Breast epithelium (tissue), 4 donors: ENCODE measurements at places on chromosomes 7 and 10. TPM values are rescaled to one million over a fixed set of nuclear protein-coding genes. Genes with fewer than 3 reads are reported as not detected.

Gene TEX47
- not detected for total RNA-seq

Gene PTPN20
- total RNA-seq: 14.8 TPM

Gene MOGAT3
- 2.6 TPM for total RNA-seq

Gene AVPI1
- total RNA-seq: 39.0 TPM

Gene IRF5
- 4.6 TPM for total RNA-seq

Gene PILRA
- 7.9 TPM for total RNA-seq

DNA sequence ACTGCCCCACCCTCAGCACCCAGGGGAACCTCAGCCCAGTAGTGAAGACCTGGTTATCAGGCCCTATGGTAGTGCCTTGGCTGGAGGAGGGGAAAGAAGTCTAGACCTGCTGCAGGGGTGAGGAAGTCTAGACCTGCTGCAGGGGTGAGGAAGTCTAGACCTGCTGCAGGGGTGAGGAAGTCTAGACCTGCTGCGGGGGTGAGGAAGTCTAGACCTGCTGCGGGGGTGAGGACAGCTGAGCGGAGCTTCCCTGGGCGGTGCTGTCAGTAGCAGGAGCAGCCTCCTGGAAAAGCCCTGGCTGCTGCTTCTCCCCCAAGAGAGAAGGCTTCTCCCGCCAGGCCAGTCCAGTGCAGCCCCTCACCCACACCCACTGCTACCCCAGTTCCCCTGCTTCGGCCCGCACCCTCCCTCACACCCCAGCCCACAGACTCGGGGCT, 6.3 kb downstream of the NOS3 start:
- peaks cover 12% of the 10 kb centered on the region for H3K27me3 ChIP-seq
- H3K36me3 ChIP-seq: no peaks in the 10 kb centered on the region
- DNase-seq: no peak
- H3K4me1 ChIP-seq: no peaks in the 10 kb centered on the region
- no peak overlapping the region for H3K27ac ChIP-seq
- peak overlapping the region; percentile 19 for H3K4me3 ChIP-seq

DNA sequence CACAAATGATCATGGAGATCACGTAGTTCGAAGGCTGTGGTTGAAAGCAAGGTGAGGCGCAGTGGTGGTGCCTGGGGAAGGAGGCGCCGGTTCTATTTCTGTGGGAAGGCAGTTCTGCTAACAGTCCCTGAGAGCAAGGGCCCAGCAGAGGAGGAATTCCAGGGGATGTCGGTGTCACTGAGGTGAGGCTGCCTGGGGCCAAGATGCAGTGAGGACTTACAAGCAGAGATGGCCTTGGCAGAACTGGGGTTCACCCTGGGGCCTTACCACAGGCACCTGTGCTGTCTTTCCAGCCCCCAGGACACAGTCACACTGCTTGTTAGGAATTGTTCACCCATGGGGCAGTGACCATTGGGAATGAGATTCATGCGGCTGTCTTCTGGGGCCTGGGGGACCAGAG, 26.7 kb downstream of the GBX1 start:
- no peak overlapping the region for H3K4me3 ChIP-seq
- peaks cover 9% of the 10 kb centered on the region for H3K36me3 ChIP-seq

- no peak overlapping the region for H3K4me3 ChIP-seq
- DNase-seq: no peak
Measured at GRCh38 chr7:124412531-124412930, 353.1 kb downstream of the GPR37 start.

GRCh38 chr7:132433301-132433700, 143.0 kb downstream of the PLXNA4 start:
- no peaks in the 10 kb centered on the region for H3K36me3 ChIP-seq
- H3K27ac ChIP-seq: no peak overlapping the region
- no peaks in the 10 kb centered on the region for H3K4me1 ChIP-seq
- H3K4me3 ChIP-seq: no peak overlapping the region

- H3K27ac ChIP-seq: no peak overlapping the region
- no peak for DNase-seq
- H3K4me1 ChIP-seq: no peaks in the 10 kb centered on the region
- no peaks in the 10 kb centered on the region for H3K36me3 ChIP-seq
Measured at GRCh38 chr7:77550586-77550985, 13.5 kb downstream of the PTPN12 start.

DNA sequence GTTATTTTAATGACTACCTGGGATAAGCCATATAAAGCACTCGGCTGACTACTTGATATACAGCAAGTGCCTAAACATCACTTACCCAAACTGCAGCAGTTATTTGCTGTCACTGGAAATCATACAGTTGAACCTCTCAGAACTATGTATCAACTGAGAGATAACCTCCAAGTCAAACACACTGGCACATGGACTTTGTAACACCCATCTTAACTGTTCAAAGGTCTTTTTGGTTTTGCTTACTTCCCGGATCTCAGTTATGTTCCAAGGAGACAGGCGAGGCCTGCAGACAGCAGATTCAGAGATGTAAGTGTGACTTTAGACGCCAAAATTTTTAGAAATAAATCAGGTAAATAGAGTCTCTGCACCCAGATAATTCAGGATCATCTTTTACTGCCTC, 34.6 kb upstream of the DAGLB start:
- H3K36me3 ChIP-seq: no peaks in the 10 kb centered on the region
- no peak overlapping the region for H3K27ac ChIP-seq
- no peaks in the 10 kb centered on the region for H3K4me1 ChIP-seq
- H3K4me3 ChIP-seq: peak overlapping the region; percentile 96
- no peaks in the 10 kb centered on the region for H3K27me3 ChIP-seq

- no peaks in the 10 kb centered on the region for H3K27me3 ChIP-seq
- no peak for DNase-seq
- H3K4me3 ChIP-seq: no peak overlapping the region
- no peak overlapping the region for H3K27ac ChIP-seq
Measured at GRCh38 chr7:117087639-117088396, 134.5 kb downstream of the ST7 start.

DNA sequence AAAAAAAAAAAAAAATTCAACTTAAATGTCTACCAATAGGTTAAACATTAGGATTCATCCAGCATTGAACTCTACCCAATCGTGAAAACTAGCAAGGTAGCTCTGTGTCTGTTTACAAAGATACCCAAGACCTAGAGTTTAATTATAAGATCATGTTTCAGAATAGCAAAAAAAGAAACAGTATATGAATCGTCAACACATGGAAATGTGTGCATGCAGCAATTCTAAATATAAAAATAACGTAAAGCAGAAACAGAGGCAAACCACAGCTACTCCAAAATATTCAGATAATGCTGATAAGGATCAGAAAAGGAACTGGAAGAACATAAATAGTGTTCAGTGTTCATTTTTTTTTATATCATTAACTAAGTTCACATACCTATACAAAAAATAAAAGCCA, 68.7 kb downstream of the AFAP1L2 start:
- H3K4me3 ChIP-seq: no peak overlapping the region
- peaks cover 8% of the 10 kb centered on the region for H3K4me1 ChIP-seq
- no peaks in the 10 kb centered on the region for H3K27me3 ChIP-seq
- DNase-seq: no peak
- no peak overlapping the region for H3K27ac ChIP-seq
- no peaks in the 10 kb centered on the region for H3K36me3 ChIP-seq

GRCh38 chr10:100345570-100346330, 1.3 kb upstream of the SCD start:
- H3K36me3 ChIP-seq: no peaks in the 10 kb centered on the region
- H3K4me3 ChIP-seq: peak overlapping the region; percentile 84
- H3K27me3 ChIP-seq: no peaks in the 10 kb centered on the region
- no peak overlapping the region for H3K27ac ChIP-seq

DNA sequence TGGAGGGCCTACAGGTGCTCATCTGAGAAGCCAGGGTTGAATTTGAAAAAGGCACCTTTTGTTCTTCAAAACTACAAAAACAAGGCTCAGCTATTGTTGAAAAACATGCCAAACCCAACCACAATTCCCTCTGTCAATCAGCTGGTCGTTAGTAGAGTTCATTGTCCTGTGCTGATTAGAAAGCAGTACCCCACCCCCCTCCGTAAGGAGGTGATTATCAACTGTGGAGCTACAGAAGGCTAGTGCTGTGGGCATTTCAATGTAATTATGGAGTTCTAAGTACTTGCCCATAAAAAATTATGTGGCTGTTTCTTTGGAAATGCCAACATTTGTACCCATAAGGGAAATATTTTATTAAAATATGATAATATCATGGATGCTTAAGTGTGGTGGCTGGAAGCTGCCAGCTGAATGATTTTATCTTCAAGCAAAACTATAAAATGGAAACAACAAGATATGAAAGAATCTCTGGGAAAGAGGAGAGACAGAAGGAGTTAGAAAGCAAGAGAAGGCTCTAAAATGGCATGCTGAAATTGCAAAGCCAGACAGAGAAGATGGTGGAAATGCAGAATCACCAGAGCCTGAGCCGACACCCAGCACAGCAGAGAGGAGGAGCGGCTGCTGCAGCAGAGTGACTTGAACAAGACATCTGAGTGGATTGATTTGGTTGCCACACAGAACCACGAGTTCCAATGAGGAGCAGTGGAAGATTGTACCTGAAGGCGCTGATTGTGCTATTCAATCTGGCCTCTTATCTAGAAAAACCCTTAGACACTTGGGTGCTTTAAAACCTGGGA, 179.5 kb upstream of the LRGUK start:
- no peaks in the 10 kb centered on the region for H3K36me3 ChIP-seq
- H3K4me3 ChIP-seq: no peak overlapping the region
- H3K27me3 ChIP-seq: no peaks in the 10 kb centered on the region
- H3K4me1 ChIP-seq: no peaks in the 10 kb centered on the region
- no peak overlapping the region for H3K27ac ChIP-seq

GRCh38 chr10:17003651-17004286, 125.8 kb downstream of the CUBN start:
- no peaks in the 10 kb centered on the region for H3K4me1 ChIP-seq
- H3K27ac ChIP-seq: peak overlapping the region; percentile 71
- no peak for DNase-seq
- H3K4me3 ChIP-seq: no peak overlapping the region
- H3K27me3 ChIP-seq: no peaks in the 10 kb centered on the region

- no peaks in the 10 kb centered on the region for H3K27me3 ChIP-seq
- H3K4me3 ChIP-seq: no peak overlapping the region
- no peaks in the 10 kb centered on the region for H3K4me1 ChIP-seq
- no peaks in the 10 kb centered on the region for H3K36me3 ChIP-seq
- DNase-seq: no peak
Measured at GRCh38 chr7:22174574-22174953, 182.4 kb downstream of the RAPGEF5 start.
